ENCODE measurements at places on chromosomes 4 and X.

GRCh38 chr4:176376032-176376614 is 56.4 kb downstream of the SPCS3 start:
- peak; percentile 23 for DNase-seq

GRCh38 chr4:98176531-98176930 is 33.3 kb upstream of the STPG2 start:
- DNase-seq: no peak

GRCh38 chrX:140167551-140167950 is 202.2 kb upstream of the CXorf66 start:
- DNase-seq: no peak

GRCh38 chr4:86043755-86044592 is 315.9 kb downstream of the MAPK10 start:
- DNase-seq: peak; percentile 50

GRCh38 chr4:40180356-40180755 is 16.5 kb upstream of the RHOH start:
- DNase-seq: peak; percentile 80

GRCh38 chr4:114200026-114200425 is 220.6 kb upstream of the ARSJ start:
- no peak for DNase-seq

DNA sequence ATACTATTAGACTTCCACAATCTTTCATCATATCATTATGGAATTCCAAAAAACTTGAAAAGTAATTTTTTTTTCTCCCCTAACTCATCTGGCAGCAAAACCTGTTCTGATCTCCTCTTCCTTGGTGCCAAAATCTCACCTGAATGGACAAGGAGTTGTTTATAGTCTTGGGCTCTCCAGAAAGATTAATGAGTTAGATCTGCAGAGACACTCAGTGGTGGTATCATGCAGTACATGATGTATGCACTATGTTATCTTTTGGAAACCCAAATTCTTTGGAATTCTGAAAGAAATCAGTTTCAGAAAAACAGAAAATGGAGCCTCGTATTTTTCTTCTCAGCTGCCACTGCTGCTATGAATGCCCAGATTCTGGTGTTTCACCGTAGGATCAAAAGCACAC is 11.7 kb downstream of the GPM6B start:
- DNase-seq: no peak

Measured in NB4 (cell line).